T follicular helper cell (primary cell): ENCODE measurements at places on chromosomes 4 and X.

- no peak for DNase-seq
Measured at GRCh38 chr4:143643399-143643798, 57.1 kb downstream of the FREM3 start.

DNA sequence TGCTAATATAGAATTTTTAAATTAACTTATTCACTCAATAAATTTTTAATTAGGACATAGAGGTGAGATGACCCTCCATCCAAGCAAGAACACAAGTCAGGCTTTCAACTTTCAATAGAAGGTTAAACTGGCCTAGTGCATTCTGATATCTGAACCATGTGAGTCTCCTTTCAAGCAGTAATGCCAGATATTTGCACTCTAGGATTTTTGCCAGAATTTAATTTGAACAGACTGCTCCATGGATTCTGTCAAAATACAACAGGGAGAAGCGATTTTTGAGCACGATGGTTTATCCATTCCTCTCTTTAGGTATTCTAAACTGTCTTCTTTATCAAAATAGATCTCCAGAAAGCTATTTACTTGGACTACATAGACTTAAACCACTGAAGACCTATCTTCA lies 72.0 kb upstream of the DCLK2 start:
- no peak for DNase-seq

- DNase-seq: no peak
Measured at GRCh38 chrX:140064993-140065392, 99.7 kb upstream of the CXorf66 start.

DNA sequence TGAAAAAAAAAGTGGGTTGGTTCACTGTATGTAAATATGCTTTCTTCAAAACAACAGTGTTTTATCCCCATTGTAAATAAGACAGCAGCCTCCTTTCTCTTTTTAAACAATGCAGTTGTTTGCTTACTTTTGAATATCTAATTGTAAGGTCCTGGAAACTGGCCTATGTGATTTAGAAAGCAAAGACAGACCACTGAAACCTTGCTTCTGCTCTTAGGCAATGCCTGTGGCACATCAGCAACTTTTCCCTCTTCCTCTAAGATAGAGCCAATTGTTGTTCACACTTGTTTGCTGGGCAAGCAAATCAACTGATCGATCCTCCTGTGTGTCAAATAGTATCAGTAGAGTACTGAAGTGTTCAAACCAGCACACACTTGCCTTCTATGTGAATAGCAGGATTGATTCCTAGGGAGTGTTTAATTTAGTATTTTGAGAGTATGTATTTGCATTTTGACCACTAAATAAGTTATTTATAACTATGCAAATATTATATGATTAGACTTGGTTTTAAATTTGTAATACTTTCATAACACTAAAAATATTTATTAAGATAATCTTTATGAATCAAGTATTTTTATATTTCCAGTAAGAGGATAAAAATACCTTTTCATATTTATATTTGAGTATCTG lies 55.4 kb upstream of the GRPR start:
- DNase-seq: no peak

DNA sequence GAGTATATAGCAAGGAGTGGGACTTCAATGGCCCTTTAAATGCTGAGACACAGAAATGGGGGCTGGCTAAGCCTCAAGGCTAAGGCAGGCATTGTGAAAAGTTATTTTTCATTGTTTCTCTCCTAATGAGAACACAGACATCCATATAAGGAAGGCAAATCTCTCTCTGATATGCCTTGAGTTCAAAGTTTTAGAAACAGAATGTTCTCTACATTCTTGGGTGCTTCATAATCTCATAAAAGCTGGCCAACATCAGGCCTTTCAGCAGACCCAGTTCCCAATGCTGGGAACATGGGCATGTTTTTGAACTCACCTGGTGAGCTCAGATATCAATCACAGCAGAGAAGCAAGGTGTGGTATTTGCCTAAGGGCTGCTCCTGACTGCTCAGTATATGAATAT lies 19.4 kb upstream of the RAB40A start:
- DNase-seq: no peak

DNA sequence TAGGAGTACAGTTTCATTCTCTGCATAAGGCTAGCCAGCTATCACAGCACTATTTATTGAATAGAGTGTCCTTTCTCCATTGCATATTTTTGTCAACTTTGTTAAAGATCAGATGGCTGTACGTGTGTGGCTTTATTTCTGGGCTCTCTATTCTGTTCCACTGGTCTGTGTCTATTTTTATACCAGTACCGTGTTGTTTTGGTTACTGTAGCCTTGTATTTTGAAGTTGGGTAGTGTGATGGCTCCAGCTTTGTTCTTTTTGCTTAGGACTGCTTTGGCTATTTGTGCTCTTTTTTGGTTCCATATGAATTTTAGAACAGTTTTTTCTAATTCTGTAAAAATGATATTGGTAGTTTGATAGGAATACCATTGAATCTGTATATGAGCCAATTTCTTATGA lies 182.1 kb upstream of the DIAPH2 start:
- no peak for DNase-seq

DNA sequence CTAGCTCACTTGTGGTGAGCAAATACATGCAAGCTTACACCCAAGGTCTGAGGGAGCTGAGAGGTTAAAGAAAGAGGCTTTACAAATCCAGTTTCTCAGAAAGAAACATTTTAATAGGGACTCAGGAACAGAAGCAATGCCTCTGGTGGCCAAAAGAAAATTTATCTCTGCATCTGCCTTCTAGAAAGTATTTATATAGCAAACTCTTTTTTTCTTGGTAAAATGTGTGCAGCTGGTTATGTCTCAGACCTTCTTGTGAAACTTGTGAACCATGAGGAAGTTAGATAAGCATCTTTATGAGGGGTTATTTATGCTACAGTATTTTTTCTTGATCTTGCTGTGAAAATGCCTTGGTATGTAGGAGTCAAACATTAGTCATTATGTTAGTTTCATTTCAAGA lies 48.5 kb upstream of the CYSLTR1 start:
- no peak for DNase-seq

GRCh38 chr4:114694770-114695169 lies 96.2 kb downstream of the UGT8 start:
- DNase-seq: no peak

GRCh38 chr4:3077796-3078195 lies 3.3 kb downstream of the HTT start:
- no peak for DNase-seq

GRCh38 chr4:176874721-176875445 lies 82.2 kb upstream of the VEGFC start:
- no peak for DNase-seq
